GM23248 (cell line): ENCODE measurements at places on chromosomes 7 and 10.

- no peak for DNase-seq
Measured at GRCh38 chr10:120598386-120598785, 141.4 kb downstream of the PLPP4 start.

DNA sequence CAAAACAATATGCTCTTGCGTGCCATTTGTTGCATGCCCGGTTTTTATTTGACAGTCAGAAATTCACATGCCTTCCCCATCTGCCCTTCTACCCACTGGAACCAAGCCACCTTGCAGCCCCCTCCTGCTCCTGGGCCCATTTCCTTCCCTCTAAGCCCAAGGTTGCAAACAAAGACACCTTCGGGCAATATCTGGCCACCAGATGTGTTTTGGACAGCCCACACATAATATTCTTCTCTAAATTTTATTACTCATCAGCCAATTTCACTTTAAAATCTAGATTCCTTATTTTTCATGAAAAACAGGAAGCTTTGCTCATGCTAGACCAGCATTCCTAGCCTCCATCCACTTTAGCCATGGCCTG lies 18.2 kb upstream of the C10orf105 start:
- peak; percentile 38 for DNase-seq

DNA sequence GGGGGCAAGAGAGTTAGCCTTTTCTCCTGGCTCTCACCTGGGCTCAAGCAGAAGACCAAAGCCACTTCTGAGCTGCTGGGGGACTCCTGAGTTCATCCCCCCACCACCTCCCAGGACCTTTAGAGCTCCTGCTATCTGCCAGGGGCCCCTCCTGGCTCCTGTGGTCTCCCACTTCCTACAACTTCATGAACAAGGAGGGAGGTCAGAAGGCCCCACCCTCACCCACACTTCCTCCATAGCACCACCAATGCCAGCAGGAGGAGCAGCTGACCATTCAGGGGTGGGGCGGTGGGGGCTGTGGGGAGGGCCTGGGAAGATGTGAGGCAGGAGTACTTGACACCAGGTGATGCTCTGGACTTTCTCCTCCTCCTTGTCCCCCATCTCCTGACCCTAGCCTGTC lies 32.6 kb upstream of the ADCYAP1R1 start:
- DNase-seq: no peak

DNA sequence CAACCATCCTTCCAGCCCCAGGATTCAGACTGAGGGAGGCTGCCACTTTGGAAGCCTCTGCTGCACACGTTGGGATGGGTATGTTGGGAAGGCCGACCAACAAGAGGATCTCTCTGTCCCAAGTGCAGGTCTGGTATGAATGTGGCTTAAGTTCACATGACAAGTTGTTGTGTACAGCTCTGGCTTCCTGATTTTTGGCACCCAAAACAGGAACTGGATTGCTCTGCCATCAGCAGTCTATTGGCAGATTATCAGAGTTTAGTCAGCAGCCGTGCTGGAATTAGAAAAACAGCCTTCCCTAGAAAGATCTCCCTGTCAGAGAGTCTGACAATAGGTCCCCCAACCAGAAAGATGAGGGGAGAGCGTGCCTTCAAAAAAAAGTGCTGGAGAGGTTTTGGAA lies 66.9 kb downstream of the GOLGA7B start:
- peak; percentile 49 for DNase-seq

- DNase-seq: no peak
Measured at GRCh38 chr7:36570528-36571189, 153.6 kb downstream of the AOAH start.

GRCh38 chr7:129307592-129307991 lies 82.8 kb downstream of the AHCYL2 start:
- no peak for DNase-seq

- DNase-seq: no peak
Measured at GRCh38 chr10:48291190-48291589, 15.3 kb upstream of the MAPK8 start.
